ENCODE measurements at places on chromosomes 4 and X.

DNA sequence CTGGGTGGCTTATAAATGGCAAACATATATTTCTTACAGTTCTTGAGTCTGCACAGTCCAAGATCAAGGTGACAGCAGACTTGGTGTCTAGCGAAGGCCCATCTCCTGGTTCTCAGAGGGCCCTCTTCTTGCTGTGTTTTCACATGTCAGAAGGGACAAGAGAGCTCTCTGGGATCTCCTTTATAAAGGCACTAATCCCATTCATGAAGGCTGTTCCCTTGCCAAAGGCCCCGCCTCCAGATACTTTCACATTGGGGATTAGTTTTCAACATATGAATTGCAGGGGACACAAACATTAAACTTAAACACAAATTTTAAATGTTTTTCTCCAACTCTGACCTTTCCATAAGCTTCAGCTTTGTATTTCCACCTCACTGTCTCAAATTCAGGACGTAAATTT is 1135.0 kb upstream of the TENM3 start:
- DNase-seq, result no peak

GRCh38 chr4:81120055-81120454 is 89.5 kb downstream of the BMP3 start:
- no peak for DNase-seq

- no peak for DNase-seq
Measured at GRCh38 chr4:42523066-42523718, 125.9 kb downstream of the SHISA3 start.

GRCh38 chrX:27751976-27752375 is 55.8 kb upstream of the MAGEB10 start:
- DNase-seq, result no peak

GRCh38 chr4:4408132-4408523 is 21.2 kb downstream of the NSG1 start:
- no peak for DNase-seq

DNA sequence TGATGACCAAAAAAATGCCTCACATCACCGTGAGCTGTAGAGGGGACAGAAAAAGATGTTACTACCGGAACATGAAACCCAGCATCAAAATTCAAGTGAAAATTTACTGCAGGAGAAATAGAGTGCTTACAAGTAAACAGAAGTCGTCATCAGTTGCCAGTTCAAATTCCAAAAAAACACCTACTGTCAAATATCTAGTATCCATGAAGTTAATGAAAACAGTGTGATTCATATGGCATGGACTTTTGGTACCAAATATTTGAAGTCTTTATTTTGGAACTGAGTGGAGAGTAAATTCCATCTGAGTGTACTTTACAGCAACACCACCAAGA is 388.9 kb upstream of the SPOCK3 start:
- DNase-seq, result no peak

DNA sequence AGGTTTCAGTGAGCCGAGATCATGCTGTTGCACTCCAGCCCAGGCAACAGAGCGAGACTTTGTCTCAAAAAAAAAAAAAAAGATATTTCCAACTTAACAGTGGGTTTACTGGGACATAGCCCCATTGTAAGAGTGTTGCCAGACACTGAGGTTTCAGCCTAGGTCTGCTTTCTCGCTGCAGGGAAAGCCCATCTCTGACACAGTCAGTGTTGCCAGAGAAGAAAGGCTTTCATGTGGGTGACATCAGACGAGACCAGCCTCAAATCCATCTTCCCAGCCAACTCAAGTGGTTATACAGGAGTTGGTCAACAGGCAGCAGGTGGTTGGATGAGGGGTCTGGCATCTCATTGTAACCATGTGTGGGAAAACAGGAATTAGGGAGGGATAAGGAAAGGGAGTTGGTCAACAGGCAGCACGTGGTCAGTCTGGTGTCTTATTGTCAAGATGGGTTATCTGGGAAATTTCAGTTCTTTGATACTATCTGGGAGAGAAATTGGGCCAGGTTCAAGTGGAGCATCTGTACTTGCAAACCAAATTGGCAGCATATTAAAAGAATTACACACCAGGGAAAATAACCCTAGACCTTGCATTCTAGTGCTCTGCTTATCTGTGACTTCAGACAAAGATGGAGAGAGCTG is 41.1 kb downstream of the NELFA start:
- DNase-seq, result peak; percentile 23

- DNase-seq, result no peak
Measured at GRCh38 chr4:37893164-37893563, 2.3 kb downstream of the TBC1D1 start.

DNA sequence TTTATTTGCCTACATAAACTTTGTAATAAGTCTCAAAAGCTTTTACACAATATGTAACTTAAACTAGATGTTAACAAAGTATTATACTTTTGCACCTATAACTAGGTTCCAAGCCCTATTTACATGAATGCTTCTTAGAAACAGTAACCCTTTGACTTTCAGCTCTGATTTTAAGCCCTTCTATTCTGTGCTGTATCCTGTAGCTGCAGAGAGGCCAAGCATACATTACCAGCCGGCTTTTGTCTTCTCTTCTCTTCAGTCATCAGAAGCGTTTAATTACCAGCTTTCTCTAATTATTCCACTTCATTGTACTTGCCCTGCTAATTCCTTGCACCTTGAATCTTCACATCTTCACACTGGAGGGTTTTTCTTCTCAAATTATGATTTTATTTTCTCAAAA is 403.1 kb downstream of the PDGFC start:
- DNase-seq, result no peak

- DNase-seq, result no peak
Measured at GRCh38 chr4:38415682-38416081, 248.3 kb upstream of the KLF3 start.

DNA sequence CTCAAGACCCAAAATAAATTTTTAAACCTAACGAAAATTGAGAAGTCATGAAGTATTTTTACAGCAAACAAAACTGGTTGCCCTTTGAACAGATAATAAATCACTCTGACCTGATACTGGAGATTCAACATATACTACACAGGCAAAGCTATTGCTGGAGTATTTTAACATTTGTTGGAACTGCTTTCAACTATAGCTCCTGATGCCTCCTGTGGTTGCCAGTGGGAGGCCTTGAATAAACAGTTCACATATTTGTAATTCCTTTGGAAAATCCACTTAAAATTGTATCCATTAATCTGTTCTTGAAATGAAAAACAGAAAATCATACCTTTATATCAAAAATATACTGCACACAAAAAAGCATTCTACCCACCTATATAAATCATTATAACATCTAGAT is 605.1 kb downstream of the KCTD8 start:
- no peak for DNase-seq

- no peak for DNase-seq
Measured at GRCh38 chr4:125991398-125991797, 676.6 kb downstream of the FAT4 start.

- no peak for DNase-seq
Measured at GRCh38 chrX:12975991-12976558, 1.2 kb downstream of the TMSB4X start.

DNA sequence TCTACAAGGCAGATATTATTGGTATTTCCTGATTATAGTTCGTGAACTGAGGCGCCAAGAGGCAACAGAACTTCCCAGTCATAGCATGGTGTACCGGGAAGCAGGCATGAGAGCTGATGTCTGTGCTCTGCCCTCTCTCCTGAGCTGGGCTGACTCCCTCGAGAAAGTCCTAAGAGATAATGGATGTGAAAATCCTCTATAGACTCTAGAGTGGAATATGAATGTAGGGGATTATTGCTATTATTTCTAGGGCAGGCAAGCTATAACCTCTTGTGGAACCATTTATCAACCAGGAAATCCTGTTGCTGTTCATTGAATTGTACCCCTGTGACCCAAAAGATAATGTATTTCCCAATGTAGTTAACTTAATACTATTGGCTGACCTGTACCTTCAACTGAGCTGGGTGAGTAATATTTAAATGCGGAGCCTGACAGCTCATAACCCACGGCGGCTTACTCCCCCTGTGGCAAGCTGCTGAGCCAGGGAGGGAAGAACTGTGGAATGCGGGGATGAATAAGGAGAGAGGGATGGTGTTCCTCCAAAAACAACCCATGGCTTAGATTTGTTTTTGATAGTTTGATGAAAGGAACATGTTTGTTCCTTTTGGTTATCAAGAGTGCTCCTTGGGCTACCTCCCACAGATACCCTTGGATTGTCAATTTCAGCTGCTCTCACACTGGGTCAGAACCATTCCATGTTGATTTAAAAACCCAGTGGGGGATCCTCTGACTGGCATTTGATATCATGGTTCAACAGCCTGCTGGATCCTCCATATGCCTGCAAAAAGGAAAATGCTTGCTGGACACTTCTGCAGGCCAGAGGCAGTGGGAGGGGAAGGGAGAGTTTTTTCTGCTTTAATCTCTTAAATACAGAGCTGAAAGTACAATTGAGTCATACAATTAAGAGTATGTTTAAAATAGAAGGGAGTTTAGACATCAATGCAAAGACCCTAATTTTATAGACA is 339.0 kb upstream of the BOD1L1 start:
- no peak for DNase-seq

GRCh38 chrX:49247916-49248811 is 12.9 kb downstream of the CCDC22 start:
- DNase-seq, result no peak

GRCh38 chr4:127284236-127284635 is 348.5 kb upstream of the INTU start:
- no peak for DNase-seq

DNA sequence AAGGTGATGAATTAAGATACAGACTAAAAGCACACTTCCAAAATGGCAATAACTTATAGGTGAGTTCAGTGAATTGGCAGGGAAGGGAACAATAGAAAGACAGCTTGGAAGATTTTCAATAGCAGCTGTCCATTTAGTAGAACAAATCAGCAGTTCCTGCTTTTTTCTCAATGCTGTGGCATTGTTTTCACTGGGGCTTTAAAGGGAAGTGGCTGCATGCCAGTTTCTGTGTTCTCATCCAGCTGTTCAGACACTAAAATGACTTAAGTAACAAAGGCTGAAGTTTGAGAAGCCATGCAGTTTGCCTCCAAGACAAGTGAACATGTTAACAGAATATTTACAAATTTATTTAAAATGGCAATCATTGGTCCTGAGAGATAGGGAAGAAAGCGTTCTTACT is 291.9 kb downstream of the FAM47A start:
- no peak for DNase-seq

DNA sequence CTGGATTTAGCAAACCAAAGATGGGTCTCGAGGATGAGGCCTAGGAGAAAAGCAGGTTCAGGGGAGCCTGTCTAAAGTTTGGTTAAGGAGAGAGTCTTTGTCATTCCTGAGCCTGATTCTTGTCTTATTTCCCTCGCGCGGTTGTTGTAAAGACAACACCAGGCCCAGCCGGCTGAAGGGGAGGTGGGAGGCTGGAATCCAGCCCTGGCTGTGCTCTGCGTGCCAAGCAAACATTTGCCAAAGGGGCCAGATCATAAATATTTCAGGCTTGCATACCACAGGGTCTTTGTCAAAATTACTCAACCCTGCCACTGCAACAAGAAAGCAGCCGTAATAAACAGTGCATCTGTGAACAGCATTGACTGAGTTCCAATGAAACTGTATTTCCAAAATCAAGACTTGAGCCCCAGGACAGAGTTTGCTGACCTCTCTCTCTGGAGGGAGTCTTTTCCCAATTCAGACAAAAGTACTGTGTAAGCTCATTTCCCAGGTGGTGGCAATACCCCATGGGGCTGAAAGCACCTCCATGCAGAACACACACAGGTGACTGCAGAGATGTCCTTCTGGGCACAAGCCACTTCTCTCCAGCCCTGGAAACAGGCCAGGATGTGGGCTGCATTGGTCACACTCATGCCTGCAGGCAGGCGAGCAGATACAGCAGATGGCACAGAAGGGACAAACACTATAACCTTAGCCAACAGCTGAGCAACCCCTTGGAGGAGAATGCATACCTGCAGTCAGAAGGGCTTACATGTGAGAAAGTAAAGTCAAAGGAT is 320.3 kb downstream of the STK32B start:
- no peak for DNase-seq

- no peak for DNase-seq
Measured at GRCh38 chr4:137655302-137655701, 123.0 kb upstream of the PCDH18 start.

GRCh38 chrX:578531-578930 is 52.1 kb upstream of the SHOX start:
- no peak for DNase-seq

DNA sequence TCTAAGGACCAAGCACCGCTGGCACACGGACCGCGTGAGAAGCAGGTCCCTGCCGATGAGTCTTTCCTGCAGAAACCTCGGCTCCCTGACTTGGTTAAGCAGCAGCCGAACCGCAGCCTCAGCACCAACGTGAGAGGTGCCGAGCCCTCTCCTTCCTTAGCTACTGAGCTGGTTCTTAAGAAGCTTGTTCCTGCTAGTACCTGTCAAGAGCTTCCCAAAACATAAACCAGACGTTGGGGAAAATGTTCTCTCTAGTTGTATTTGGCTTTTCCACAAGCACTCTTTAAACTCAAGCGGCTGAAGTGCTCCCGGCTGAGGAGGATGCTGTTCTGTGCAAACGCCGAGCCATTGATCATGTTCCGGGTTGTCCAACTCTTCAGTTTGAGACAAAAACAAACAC is 29.3 kb upstream of the TLR3 start:
- no peak for DNase-seq

GRCh38 chr4:189143263-189143952 is 797.3 kb upstream of the FRG1 start:
- no peak for DNase-seq

DNA sequence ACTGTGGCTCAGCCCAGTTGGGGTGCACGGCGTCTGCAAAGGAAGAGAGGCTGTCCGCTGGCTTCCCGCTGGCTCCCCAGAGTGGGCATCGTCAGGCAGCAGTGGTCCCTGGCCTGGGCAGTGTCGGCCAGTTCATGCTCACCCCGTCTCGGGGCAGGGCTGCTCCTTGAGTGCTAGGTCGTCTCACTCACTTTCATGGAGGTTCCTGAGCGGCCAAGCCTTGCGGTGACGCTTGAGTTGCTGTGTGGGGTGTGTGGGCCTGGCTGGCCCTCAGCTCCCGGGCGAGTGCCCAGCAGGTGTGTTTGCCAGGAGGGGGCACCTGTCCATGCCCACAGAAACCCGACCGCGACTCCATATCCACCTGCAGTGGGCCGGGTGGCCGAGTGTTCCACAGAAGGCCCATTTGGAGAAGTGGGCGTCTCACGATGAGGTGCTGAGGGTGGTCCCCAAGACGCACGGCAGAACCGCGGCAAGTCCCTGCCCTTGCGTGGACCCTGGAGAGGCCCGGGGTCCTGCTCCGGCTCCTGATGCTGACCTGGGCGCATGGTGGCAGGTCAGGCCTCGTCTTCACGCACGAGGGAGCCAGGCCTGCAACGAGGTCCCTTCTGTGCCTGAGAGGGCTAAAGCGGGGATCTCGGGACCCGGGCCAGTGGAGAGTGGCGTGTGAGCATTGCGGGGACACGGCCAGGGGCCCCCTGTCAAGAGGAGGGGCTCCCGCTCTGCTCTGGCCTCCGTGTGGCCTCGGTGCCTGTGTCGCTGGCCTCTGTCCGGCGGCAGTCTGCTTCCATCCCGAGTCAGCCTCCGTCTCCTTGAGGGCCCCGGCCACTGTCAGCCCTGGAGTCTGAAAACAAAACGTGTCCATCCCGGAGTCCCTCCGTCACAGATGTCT is 18.5 kb upstream of the UVSSA start:
- DNase-seq, result no peak

- DNase-seq, result no peak
Measured at GRCh38 chr4:164815711-164816110, 61.3 kb upstream of the APELA start.
